ENCODE measurements at places on chromosomes 6 and 20. TPM values are rescaled to one million over a fixed set of nuclear protein-coding genes. Genes with fewer than 3 reads are reported as not detected.

- H3K27ac ChIP-seq, result no peak overlapping the region
- DNase-seq, result no peak
- H3K27me3 ChIP-seq, result no peaks in the 10 kb centered on the region
- H3K36me3 ChIP-seq, result peaks cover 30% of the 10 kb centered on the region
Measured at GRCh38 chr20:59024111-59024530, 4.9 kb downstream of the TUBB1 start.

GRCh38 chr6:139472351-139473015, 98.0 kb upstream of the CITED2 start:
- no peak overlapping the region for H3K27ac ChIP-seq
- no peaks in the 10 kb centered on the region for H3K36me3 ChIP-seq
- no peak overlapping the region for H3K4me3 ChIP-seq
- DNase-seq, result no peak
- no peaks in the 10 kb centered on the region for H3K27me3 ChIP-seq

- no peaks in the 10 kb centered on the region for H3K27me3 ChIP-seq
- no peak for DNase-seq
- no peak overlapping the region for H3K27ac ChIP-seq
- H3K36me3 ChIP-seq, result no peaks in the 10 kb centered on the region
- H3K4me1 ChIP-seq, result no peaks in the 10 kb centered on the region
Measured at GRCh38 chr6:88124925-88125557, 41.1 kb downstream of the CNR1 start.

GRCh38 chr6:97705568-97705967, 422.6 kb upstream of the MMS22L start:
- no peaks in the 10 kb centered on the region for H3K27me3 ChIP-seq
- H3K27ac ChIP-seq, result no peak overlapping the region
- H3K4me1 ChIP-seq, result no peaks in the 10 kb centered on the region
- DNase-seq, result no peak
- no peaks in the 10 kb centered on the region for H3K36me3 ChIP-seq

DNA sequence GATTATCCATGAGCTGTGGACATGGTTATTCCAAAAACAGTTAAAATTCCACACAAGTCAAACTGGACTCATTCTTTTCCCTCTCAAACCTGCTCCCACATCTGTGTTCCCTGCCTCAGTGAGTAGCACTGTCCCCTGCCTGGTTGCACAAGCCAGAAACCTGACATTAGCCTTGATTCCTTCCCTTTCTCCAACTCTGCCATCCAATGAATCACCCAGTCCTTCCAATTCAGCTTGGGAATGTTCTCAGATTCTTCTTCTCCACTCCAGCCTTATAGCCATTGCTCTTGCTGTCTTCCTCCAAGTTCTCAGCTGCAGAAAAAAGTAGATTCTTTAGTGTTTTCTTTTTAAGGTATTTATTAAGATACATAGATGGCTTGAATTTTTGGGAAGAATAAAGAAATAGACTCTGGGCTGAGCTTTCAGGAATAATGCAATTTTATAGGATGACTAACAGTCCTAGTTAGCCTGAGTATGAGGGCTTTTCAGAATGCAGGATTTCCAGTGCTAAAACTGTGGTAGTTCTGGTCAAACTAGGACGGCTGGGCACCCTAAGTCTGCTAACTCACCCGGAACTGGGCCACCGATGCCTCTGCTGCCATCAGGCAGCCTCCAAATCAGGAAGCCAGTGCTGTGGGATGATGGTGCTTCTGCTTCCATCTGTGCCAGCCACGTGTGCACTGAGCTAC, 18.2 kb upstream of the SASH1 start:
- H3K4me3 ChIP-seq, result no peak overlapping the region
- H3K27me3 ChIP-seq, result no peaks in the 10 kb centered on the region
- no peaks in the 10 kb centered on the region for H3K36me3 ChIP-seq
- H3K27ac ChIP-seq, result no peak overlapping the region
- H3K4me1 ChIP-seq, result no peaks in the 10 kb centered on the region

The CST5 gene
- not detected for polyA plus RNA-seq

GRCh38 chr20:24738058-24738775, 210.9 kb upstream of the CST7 start:
- H3K27me3 ChIP-seq, result no peaks in the 10 kb centered on the region
- H3K4me1 ChIP-seq, result peaks cover 4% of the 10 kb centered on the region

The IL17F gene
- polyA plus RNA-seq, result 0.20 TPM

DNA sequence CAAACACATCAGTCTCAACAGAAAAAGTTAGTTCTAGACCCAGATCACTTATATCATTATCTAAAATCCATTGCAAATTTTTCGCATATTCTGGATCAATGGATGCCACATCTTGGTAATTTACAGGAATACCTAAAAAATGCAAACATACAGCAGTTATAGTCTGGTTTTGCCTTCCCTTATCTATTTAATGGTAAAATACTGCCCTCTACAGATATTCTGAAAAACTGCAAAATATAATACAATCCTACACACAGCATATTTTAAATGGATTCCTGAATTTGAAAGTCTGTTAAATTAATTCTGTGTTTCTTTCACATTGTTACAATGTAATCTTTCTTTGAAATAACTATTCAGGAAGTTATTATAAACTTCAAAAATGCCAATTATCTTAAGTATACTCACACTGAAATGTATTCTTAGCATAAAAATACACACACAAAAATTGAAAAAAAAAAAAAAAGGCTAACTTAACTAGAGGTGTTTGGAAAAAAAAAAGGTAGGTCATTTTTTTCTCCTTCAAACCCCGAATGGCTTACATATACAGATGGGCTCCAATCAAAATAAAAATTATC, 88.4 kb downstream of the HACE1 start:
- H3K27me3 ChIP-seq, result no peaks in the 10 kb centered on the region
- no peaks in the 10 kb centered on the region for H3K4me1 ChIP-seq
- no peaks in the 10 kb centered on the region for H3K36me3 ChIP-seq
- no peak overlapping the region for H3K4me3 ChIP-seq
- DNase-seq, result no peak
- H3K27ac ChIP-seq, result no peak overlapping the region

DNA sequence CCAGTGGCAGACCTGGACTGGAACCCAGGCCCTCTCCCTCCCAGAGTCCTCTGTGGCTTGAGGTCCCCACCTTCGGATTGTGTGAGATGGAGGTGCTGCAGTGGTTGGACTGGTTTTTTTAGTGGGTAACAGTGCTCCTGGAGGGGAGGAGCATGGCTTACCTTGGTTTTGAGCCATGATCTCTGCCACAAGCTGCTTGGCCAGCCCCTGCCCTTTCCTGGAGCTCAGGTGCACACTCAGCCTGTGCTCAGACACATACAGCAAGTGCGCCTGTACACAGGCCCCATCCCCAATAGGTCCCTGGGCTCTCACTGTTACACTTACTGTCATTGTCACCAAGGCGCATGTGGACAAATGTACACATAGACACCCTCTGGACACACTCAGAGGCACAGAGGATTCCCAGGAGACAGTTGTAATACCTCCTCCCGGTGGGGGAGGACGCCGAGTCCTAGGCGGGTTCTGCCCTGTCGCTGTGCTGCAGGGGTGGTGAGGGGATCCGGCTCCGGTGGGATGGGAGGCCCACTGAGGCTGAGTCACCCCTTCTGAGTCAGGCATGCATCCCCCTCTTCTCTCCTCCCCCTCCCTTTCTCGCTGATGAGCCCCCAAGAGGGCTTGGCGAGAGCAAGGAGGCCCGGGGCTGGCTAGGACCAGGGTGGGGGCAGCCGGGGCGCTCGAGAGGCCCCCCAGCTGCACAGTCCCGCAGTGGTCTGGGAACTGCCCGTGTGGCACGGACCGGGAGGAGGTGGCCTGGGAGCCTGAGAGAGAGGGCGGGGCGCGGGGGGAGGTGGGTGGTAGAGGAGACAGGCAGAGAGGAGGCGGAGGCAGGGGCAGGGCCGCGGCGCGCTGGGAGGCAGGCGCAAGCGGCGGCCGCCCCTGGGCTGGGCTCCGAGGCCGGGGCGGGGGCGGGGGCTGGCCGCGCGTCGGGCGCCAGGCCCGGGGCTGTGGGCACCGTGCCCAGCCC, 522 bp upstream of the EPB41L1 start:
- H3K4me1 ChIP-seq, result no peaks in the 10 kb centered on the region
- no peak for DNase-seq
- H3K4me3 ChIP-seq, result no peak overlapping the region
- no peak overlapping the region for H3K27ac ChIP-seq
- no peaks in the 10 kb centered on the region for H3K36me3 ChIP-seq
- peaks cover 7% of the 10 kb centered on the region for H3K27me3 ChIP-seq

DNA sequence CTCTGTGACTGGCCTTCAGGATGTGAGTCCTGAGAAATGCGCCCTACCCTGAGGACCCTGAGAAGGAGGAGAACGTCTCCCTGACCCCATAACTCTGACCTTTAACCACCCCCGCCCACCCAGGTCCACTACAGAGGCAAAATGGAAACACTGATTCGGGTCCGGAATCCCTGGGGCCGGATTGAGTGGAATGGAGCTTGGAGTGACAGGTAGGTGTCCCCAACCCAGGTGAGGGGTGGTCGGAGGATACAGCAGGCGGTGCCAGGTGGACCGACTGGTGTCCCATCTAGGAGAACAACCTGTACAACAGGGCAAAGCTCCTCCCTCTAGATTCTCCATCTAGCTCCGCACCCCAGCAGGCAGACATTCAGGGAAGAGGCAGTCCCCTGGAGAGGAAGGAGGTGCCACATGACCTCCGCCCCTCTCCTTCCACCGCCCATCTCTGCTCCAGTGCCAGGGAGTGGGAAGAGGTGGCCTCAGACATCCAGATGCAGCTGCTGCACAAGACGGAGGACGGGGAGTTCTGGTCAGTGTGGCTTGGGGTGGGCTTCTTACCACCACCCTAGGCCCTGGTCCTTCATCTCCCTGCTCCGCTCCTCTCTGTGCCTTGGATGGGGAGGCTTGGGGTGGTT, 17.6 kb downstream of the CAPN11 start:
- peak overlapping the region; percentile 52 for H3K4me3 ChIP-seq
- H3K27me3 ChIP-seq, result no peaks in the 10 kb centered on the region
- no peaks in the 10 kb centered on the region for H3K36me3 ChIP-seq
- no peak for DNase-seq
- peaks cover 16% of the 10 kb centered on the region for H3K4me1 ChIP-seq
- no peak overlapping the region for H3K27ac ChIP-seq

Measured in GM12878 (cell line).